ENCODE measurements at places on chromosomes 2 and 18.

GRCh38 chr18:8413751-8414150 lies 195.5 kb upstream of the RAB12 start:
- DNase-seq, result no peak

DNA sequence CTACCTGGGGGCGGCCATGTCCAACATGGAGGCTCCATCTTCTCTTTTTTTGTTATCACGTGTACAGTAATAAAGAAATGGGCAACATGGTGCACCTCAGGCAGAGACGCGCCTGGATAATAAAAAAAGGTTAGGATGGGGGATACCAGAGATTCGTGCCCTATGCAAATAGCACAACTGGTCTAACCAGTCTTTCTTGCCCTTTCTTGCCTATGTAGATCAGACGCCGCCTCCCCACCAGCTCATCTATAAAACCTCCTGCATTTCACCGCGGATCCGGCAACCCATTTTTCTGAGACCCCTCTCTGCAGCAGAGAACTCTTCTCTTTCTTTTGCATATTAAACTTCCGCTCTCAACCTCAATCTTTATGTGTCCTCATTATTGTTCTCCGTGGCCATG lies 68.7 kb downstream of the MYL12B start:
- no peak for DNase-seq

DNA sequence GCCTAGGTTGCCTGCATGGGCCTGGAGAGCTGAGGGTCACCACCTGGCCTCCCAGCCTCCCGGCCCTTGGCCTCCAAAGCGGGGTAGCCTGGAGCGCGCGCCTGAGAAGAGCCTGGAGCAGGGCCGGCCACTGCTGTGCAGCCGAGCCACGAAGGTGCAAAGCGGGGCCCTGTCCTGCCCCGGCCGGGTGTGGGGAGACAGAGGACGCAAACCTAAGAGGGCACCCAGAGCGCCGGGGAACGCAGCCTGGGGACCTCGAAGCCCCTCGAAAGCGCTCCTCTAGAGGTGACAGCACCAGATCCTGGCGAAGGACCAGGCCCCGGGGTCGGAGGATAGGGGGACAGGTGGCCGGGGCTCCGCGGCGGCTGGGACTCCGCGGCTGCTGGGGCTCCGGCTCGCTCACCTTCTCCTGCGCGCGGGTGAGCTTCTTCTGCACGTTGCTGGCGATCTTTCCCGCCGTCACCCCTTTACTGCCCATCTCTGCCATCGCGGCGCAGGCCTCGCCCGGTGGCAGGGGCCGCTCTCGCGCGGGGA lies 430 bp downstream of the BIN1 start:
- no peak for DNase-seq

DNA sequence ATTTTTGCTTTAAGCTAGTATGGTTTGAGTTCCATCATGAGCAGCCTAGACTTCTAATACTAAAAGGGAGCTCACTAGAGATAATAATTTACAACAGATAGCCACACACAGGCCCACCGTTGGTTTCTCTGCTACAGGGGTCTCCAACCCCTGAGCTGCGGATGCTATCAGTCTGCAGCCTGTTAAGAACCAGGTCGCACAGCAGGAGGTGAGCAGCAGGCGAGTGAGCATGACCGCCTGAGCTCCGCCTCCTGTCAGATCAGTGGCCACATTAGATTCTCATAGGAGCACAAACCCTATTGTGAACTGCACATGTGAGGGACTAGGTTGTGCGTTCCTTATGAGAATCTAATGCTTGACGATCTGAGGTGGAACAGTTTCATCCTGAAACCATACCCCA lies 150.6 kb downstream of the HRH4 start:
- no peak for DNase-seq

DNA sequence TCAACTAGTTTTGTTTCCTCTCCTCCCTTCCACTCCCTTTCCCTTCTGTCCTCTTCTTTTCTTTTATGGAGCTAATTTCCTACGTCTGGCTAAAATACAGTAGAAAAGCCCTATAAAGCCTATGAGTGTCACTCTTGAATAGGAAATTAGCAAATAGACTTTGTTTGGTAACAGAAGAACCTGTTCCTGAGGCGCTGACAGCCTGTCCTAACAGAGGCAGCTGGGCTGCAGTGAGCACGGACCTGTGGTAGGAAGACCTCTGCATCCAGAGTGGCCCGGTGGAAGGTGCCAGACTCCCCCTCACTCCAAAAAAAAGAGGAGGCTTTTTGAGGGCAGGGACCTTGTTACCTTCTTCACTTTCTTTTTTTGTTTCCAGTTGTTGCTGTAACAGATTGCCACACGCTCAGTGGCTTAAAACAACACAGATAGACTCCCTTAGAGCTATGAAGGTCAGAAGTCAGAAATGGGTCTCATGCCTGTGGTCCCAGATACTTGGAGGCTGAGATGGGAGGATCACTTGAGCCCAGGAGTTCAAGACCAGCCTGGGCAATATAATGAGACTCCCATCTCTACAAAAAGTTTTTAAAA lies 81.2 kb upstream of the TXNDC2 start:
- DNase-seq, result no peak

DNA sequence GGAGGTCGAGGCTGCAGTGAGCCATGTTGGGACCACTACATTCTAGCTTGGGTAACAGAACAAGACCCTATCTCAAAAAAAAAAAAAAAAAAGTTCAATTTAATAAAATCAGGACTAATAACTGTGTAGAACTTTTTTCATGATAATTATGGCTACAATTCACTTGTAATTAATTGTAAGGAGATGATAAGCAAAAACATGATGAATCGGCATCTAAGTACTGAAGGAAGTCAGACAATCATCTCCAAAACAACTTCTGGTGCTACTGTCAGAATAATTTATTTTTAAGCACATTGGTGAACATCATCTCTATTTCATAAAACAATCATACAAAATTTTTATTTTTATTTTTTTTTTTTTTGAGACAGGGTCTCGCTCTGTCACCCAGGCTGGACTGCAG lies 9.7 kb upstream of the MTHFD2 start:
- DNase-seq, result no peak
